H1 (cell line): ENCODE measurements at places on chromosomes 6 and 20. TPM values are rescaled to one million over a fixed set of nuclear protein-coding genes. Genes with fewer than 3 reads are reported as not detected.
A peak's percentile ranks its signal among the peaks of the same experiment; 100 is the strongest.

The HLA-G gene
- total RNA-seq = 4.4 and 4.8 TPM in 2 replicates

The SPDEF gene
- total RNA-seq = 0.15 TPM in 1 of 2 replicates, not detected in the other

The GSTA2 gene
- not detected in 2 replicates for total RNA-seq

The NKX2-4 gene
- total RNA-seq = 0.19 and 0.37 TPM in 2 replicates

- no peak for DNase-seq
- no peaks in the 10 kb centered on the region for H3K36me3 ChIP-seq
- no peak overlapping the region for H3K4me3 ChIP-seq
These were observed 62.5 kb downstream of the PYGB start for GRCh38 chr20:25310268-25310920.

DNA sequence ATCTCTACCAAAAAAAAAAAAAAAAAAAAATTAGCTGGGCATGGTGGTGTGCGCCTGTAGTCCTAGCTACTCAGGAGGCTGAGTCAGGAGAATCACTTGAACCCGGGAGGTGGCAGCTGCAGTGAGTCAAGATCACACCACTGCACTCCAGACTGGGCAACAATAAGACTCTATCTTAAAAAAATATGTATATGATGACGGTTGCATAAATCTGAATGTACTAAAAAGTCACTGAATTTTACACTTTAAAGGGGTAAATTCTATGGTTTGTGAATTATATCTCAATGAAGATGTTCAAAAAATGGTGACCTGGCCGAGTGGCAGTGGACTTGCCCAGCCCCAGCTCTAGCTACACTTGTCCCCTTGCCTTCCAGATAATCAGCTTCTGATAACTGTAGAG, 10.4 kb upstream of the ABCC10 start:
- no peak overlapping the region for H3K4me3 ChIP-seq
- no peak overlapping the region for H3K27ac ChIP-seq
- DNase-seq = no peak
- no peaks in the 10 kb centered on the region for H3K36me3 ChIP-seq
- H3K4me1 ChIP-seq = no peaks in the 10 kb centered on the region

- no peak overlapping the region for H3K4me3 ChIP-seq
- H3K27ac ChIP-seq = no peak overlapping the region
- H3K4me1 ChIP-seq = peaks cover 6% of the 10 kb centered on the region
- H3K27me3 ChIP-seq = no peaks in the 10 kb centered on the region; the same call in 1 of the 2 replicates
- no peak for DNase-seq
These were observed 4.5 kb upstream of the FOXO3 start for GRCh38 chr6:108556250-108556649.

DNA sequence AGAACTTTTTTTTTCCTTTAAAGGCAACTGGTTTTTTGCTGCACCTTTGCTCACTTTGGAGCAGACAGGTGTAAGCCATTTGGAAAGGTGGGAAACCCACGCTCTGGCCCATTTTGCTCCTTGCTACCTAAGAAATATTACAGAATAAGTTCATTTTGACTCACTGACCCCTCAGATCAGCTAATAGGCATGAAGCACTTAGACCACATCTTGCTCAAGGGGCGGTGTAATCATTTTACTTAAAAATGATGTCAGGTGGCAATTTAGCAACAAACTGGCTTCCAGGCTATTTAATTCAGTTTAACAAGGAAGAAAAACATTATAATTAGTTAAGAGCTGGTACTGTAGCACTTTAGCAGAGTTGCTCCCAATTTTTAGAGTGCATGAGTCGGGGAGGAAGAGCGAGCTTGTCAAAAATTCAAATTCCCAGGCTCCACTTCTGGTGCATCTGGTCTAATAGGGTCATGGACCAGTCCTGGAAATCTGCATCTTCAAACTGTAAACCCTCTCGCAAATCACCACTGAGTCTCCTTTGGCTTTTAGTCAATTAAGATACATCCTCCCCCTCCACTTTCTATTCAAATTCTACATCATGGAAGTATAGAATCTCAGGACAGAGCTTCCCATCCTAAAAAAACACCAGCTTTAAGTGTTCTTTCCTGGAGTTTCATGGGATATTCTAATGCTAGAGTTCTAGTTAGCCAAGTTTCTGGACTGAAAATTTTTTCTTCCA, 38.2 kb downstream of the JAG1 start:
- peaks cover 10% of the 10 kb centered on the region for H3K4me1 ChIP-seq
- H3K36me3 ChIP-seq = peaks cover 25% of the 10 kb centered on the region
- no peak overlapping the region for H3K4me3 ChIP-seq
- no peaks in the 10 kb centered on the region for H3K27me3 ChIP-seq
- DNase-seq = no peak
- no peak overlapping the region for H3K27ac ChIP-seq

GRCh38 chr6:41679696-41680095, 41.4 kb downstream of the MDFI start:
- H3K4me3 ChIP-seq = no peak overlapping the region
- H3K36me3 ChIP-seq = no peaks in the 10 kb centered on the region
- H3K4me1 ChIP-seq = peaks cover 16% of the 10 kb centered on the region
- DNase-seq = no peak
- no peak overlapping the region for H3K27ac ChIP-seq

DNA sequence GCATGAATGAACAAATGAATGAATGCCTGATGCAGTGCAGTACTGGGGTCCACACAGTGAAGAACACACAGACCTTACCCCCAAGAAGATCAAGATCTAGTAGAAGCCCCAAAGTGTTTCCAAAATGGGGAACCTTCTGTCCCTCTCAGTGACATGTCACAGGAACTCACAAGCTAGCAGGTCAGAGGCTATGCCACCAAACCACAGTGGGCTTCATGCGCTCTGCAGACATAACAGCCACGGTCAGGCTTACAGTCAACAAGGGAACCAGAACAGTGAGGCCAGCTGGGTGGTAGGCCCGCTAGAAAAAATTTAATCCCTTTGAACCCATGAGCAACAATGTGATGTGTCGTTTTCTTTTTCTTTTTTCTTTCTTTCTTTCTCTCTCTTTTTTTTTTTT, 20.2 kb upstream of the ARFGEF2 start:
- H3K4me3 ChIP-seq = no peak overlapping the region
- DNase-seq = no peak
- no peaks in the 10 kb centered on the region for H3K27me3 ChIP-seq
- no peak overlapping the region for H3K27ac ChIP-seq
- H3K36me3 ChIP-seq = no peaks in the 10 kb centered on the region

GRCh38 chr6:99344289-99344688, 5.2 kb downstream of the FAXC start:
- H3K27ac ChIP-seq = no peak overlapping the region
- H3K36me3 ChIP-seq = peaks cover 3% of the 10 kb centered on the region; the same call in 1 of the 2 replicates
- no peak overlapping the region for H3K4me3 ChIP-seq
- H3K4me1 ChIP-seq = peaks cover 15% of the 10 kb centered on the region
- H3K27me3 ChIP-seq = no peaks in the 10 kb centered on the region

GRCh38 chr6:135306740-135307420, 125.8 kb downstream of the MYB start:
- H3K27ac ChIP-seq = no peak overlapping the region
- no peak overlapping the region for H3K4me3 ChIP-seq
- no peaks in the 10 kb centered on the region; the same call in 1 of the 2 replicates for H3K27me3 ChIP-seq
- DNase-seq = no peak

DNA sequence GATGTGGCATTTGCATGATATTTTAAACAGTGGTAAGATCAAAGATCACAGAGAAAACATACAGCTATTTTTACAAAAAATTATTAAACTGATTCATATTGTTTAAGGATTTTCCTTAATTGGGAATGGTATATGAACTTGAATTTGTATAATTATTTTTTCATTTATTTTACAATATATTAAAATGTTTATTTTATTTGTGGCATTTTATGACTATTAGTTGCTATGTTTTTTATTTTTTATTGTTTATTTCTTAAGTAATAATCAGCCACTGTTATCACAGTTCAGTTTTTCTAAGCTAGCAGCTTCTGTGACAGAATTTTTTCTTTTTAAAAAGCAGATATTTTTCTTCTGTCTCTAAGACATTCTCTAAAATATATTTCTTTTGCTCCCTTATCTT, 387.0 kb upstream of the KHDRBS2 start:
- no peaks in the 10 kb centered on the region for H3K4me1 ChIP-seq
- no peaks in the 10 kb centered on the region for H3K36me3 ChIP-seq
- no peak overlapping the region for H3K4me3 ChIP-seq
- H3K27ac ChIP-seq = no peak overlapping the region
- no peak for DNase-seq

DNA sequence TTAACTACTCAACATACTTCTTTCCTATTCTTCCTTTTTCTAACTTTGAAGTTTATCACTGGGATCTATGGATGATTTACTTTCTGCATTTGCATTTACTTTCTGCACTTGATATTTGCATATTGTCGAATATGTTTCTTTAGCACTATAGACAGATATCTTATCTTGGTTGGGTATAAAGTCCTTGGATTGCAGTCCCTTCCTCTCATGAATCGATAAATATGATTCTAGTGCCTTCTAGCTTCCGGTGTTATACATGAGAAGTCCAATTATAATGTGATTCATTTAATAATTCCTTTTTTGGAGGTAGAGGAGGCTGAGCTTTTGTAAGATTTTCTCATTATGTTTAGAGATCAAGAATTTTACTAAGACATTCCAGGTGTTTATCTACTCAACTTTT, 321.2 kb upstream of the RUNX2 start:
- no peak overlapping the region for H3K27ac ChIP-seq
- no peaks in the 10 kb centered on the region for H3K4me1 ChIP-seq
- DNase-seq = no peak
- no peaks in the 10 kb centered on the region for H3K36me3 ChIP-seq

- H3K4me1 ChIP-seq = no peaks in the 10 kb centered on the region; the same call in 1 of the 2 replicates
- H3K36me3 ChIP-seq = no peaks in the 10 kb centered on the region
- H3K4me3 ChIP-seq = no peak overlapping the region
- peak; percentile 43 for DNase-seq
These were observed 81.7 kb upstream of the MAFB start for GRCh38 chr20:40770564-40771307.

GRCh38 chr6:43936476-43936875, 166.5 kb downstream of the VEGFA start:
- no peak for DNase-seq
- H3K4me3 ChIP-seq = no peak overlapping the region
- H3K36me3 ChIP-seq = no peaks in the 10 kb centered on the region
- H3K4me1 ChIP-seq = peaks cover 3% of the 10 kb centered on the region
- no peak overlapping the region for H3K27ac ChIP-seq
